ENCODE measurements at places on chromosomes 5 and 9.

- no peak for DNase-seq
Observed at GRCh38 chr9:122001491-122002201, 91.5 kb downstream of the TTLL11 start.

DNA sequence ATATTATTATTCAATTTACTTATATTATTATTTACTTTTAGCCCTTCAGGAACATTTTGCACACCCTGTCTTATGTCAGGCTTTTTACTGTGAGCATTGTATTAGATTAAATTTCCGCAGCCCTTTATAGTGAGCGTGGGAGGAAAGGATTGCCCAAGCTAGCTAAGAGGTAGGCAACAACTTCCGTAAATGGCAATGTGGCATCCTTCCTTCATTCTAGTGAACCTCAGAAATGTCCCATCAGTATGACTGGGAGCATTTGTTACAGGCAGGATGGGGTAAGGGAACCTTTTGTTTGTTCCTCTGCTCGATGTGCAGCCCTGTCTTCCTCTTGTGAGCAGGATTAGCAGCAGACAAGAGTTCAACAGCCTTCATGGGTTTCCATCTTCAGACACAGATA lies 6.2 kb upstream of the CD180 start:
- no peak for DNase-seq

DNA sequence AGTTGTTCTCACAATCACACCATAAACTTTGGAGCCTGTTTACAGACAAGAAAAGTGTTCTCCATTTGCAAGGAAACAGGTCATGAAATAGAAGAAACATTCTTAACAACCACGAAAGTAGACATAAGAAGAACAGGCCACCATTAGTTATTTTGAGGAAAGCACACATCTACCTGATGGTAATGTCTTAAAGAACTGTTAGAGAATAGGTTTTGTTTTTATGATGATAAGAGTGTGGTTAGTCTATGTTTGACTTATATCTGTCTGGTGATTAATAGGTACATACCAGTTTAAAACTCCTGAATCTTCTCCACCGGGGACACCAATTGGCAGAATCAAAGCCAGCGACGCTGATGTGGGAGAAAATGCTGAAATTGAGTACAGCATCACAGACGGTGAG lies 108.3 kb downstream of the CDH6 start:
- no peak for DNase-seq

DNA sequence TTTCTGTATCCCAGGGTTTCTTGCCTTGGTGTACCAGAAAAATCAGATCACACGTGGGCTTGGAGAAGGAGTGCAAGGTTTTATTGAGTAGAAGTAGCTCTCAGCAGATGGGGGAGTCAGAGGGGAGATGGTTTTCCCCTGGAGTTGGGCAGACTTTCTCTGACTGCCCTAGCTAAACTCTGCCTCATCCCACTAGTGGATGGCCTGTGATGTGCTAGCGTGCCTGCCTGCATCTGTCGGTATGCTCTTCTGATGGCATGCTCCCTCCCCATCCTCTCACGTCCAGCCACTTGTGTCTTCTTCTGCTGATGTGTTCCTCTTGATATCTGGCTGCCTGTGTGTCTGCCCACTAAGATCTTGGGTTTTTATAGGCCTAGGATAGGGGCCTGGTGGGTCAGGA lies 616.1 kb upstream of the RGMB start:
- no peak for DNase-seq

DNA sequence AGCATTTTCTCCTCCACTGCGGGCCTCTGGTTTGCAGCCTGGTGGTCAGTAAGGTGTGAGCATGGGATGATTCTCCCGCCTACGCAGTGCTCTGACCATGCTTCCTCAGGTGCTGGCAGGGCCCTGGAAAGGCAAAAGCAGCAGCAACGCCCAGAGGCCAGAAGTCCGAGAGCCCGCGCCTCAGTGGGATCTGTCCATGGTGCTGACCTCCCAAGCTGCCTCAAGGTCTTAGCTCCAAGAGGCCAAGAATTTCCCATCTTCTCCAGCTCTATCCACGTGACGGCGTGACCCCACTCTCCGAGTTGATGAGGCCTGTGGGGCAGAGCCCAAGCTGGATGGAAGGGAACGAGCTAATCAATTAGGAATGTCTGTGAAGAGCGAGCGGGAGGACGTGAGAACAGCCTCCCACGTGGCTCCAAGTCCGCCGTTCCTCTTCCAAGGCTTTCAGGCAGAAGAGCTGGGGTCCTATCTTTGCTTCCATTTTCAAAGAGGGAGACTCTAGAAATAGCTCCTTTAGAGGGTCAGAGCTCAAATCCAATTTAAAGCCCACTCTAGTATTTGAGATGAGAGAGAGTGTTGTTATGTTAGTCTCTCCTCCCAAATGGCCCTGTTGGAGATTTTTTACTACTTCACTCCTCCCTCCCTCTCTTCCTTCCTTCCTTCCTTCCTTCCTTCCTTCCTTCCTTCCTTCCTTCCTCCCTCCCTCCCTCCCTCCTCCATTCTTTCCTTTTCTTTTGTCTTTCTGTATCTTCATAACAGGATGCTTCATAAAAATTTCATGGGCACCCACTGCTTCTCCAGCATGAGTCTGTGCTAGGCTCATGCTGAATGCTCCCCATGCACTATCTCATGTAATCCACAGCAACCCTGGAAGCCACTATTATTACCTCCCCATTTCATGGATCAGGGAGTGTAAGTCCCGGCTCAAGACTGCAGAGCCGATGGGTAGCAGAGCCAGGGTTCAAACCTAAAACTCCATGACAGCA lies 69.3 kb downstream of the OLFM1 start:
- DNase-seq, result no peak

DNA sequence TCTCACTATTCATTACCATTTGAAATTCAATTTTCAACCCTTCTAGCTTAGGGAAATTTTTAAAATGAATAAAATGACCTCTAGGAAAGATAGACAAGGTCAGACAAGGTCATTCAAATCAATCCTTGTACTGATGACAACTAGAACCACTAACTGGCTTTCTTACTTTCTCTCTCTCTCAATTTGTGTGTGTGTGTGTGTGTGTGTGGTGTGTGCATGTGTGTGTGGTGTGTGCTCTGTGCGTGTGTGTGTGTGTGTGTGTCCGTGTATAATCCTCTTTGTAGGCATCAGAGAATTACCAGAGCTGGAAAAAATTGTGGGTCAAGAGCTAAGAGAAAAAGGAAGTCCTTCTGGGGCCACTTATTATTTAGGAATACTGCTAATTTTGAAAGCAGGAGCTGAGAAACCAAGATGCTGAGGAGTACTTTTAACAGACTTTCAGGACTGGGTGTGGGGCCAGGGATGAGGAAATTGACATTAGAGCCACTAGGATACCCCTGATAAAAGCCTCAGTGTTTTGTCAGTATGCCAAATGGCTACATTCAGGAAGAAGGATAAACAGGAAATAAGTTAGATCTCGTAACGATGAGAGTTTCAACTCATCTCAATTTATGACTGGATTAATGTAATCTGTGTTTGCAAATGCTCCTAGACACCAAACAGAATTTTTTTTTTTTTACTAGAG lies 723.3 kb downstream of the CETN3 start:
- no peak for DNase-seq

DNA sequence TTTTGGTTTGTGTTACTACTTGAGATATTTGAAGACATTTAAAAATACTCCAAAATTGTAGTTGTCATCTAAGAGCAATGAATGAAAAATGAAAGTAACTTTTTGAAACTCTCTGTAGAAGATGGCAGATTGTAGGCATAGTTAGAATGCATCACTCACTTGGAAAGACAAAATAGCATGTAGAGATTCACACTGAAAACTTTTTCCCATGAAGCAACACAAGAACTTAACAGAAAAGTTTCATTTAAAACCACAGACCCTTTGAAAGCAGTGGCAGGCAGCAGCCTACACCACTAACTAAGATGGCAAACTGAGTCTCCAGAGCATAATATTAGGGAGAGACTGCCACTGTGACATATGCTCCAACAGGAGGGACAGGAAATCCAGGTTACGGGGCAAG lies 18.9 kb upstream of the FAM174A start:
- no peak for DNase-seq

GRCh38 chr5:170108266-170108785 lies 2.6 kb downstream of the FOXI1 start:
- DNase-seq, result no peak

DNA sequence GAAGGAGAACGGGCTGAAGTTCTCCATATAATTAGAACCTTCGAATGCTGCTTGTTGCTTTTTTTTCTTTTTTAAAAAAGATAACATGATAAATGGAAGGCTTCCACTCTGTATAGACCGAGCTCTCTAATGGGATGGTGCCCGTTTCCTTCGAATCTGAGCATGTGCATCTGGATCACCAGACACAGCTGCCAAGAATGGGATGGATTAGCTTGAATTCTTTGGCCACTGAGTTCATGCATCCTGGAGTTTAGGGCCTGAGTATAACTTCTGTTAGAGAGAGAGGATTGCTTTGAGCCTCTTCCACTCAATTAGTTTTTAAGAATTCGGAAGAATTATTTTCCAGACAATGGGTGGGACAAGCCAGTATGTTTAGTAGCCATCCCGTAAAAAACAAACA lies 93.7 kb upstream of the GDNF start:
- no peak for DNase-seq

DNA sequence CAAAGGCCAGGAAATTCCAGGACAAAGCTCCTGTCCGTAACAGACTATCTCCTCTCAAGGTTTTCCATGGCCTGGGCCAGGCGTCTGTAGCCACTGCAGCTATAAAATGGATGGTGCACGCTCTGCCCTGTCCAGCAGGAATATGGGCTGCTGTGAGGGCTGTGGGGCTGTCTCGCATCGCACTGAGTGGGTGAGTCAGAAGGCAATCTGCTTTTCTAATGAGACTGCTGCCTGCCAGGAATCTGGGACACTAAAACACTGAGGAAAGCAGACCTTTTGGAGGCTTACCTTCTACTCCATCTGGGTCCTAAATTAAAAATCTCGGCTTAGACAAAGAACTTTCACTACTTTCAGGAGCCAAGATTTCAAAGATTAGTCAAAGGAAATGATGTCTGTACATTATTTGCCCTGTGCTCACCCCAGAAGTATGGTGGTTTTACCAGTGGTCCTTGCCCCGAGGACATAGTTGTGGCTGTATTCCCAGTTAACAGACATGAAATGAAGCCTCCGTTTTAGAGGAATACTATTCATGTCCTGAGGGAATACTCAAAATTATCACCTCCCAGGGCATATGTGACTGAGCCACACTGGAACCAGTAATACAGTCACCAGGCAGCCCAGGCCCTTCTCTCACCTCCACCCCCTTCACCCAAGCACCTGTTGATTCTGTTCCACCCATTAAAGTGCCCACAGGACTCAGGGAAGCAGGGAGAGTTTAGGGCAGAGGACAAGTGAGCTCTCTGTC lies 56.4 kb downstream of the PFDN1 start:
- DNase-seq, result peak; percentile 18

DNA sequence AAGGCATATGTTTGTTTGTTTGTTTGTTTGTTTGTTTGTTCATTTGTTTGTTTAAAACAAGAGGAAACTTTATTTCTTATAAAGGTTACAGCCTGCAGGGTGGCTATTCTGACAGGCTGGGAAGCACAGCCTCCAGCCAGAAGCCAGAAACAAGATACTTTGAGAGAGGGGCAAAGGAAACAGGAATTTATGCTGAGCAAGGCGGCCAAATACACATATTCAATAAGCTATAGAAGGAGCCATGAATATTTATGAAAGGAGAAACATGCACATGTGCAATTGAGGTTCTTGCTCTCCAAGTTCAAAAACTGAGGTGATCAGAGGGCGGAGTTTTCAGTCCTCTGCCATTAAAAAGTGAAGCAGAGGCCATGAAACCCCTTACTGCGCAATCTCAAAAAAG lies 19.6 kb downstream of the KLHL3 start:
- DNase-seq, result no peak

- no peak for DNase-seq
Observed at GRCh38 chr9:92457576-92457975, 24.7 kb downstream of the ASPN start.

GRCh38 chr5:79513308-79513703 lies 628 bp downstream of the HOMER1 start:
- DNase-seq, result no peak

DNA sequence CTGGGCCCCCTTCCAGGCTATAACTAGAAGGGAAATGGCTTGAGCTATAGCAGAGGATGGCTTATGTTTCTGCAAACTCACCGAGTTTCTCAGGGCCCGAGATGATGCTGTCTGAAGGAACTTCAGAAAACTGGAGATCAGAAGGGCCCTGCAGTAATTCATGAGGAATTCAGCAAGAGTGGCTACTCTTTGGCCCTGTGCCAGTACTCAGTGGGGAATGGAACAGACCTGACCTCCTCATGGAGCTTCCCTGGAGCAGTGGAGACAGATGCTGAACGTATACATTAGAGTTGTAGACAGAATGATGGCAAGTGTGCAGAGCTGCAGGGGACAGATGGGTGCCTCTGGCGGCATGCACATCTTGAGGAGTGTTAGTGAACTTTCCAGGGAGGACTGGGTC lies 17.3 kb upstream of the SMIM32 start:
- no peak for DNase-seq

- no peak for DNase-seq
Observed at GRCh38 chr5:2263763-2264162, 381.0 kb upstream of the IRX4 start.

GRCh38 chr5:133865113-133865512 lies 103.3 kb downstream of the C5orf15 start:
- no peak for DNase-seq

DNA sequence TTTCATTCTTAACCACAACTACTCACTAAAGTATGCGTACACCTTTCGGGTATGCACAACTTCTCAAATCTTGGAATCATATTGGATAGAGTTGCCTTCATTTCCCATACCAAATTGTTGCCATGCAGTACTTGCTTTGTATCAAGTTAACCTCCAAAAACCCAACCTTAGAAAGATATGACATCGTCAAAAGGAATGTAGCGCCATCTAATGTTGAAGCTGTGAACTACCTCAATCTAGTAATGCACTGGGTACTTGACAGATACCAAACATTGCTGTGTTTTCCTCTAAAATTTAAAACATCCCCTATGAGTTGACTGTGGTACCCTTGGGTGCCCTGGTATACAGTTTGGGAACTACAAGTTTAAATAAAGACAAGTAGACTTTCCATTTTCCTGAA lies 318.4 kb downstream of the ARL15 start:
- DNase-seq, result no peak

- DNase-seq, result no peak
Observed at GRCh38 chr9:28197653-28198052, 624.4 kb upstream of the C9orf72 start.

DNA sequence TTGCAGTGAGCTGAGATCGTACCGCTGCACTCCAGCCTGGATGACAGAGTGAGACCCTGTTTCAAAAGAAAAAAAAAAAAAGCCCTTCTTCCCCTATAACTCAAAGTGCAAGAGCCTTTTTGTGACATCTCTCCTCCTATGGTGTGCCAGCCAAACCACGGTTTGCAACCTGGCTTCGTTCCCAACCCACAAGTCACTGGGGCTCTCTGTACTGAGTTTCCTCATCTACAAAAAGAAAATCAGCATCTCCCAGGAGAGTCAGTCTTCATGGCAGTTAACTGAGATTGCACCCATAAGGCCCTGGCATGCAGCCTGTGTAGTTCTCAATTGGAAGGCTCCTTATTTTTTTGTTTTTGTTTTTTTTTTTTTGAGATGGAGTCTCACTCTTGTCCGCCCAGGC lies 14.8 kb downstream of the ODF2 start:
- no peak for DNase-seq

Data from DMS 273 treated with DMSO at 0.1 percent for 48 hours (cell line).